ENCODE measurements at places on chromosomes 7 and 10. TPM values are rescaled to one million over a fixed set of nuclear protein-coding genes. Genes with fewer than 3 reads are reported as not detected.

Gene CHAT
- total RNA-seq, result not detected

- no peak for DNase-seq
Measured at GRCh38 chr7:38574086-38574485, 57.1 kb downstream of the AMPH start.

GRCh38 chr7:123715198-123715597, 33.6 kb downstream of the WASL start:
- DNase-seq, result no peak

DNA sequence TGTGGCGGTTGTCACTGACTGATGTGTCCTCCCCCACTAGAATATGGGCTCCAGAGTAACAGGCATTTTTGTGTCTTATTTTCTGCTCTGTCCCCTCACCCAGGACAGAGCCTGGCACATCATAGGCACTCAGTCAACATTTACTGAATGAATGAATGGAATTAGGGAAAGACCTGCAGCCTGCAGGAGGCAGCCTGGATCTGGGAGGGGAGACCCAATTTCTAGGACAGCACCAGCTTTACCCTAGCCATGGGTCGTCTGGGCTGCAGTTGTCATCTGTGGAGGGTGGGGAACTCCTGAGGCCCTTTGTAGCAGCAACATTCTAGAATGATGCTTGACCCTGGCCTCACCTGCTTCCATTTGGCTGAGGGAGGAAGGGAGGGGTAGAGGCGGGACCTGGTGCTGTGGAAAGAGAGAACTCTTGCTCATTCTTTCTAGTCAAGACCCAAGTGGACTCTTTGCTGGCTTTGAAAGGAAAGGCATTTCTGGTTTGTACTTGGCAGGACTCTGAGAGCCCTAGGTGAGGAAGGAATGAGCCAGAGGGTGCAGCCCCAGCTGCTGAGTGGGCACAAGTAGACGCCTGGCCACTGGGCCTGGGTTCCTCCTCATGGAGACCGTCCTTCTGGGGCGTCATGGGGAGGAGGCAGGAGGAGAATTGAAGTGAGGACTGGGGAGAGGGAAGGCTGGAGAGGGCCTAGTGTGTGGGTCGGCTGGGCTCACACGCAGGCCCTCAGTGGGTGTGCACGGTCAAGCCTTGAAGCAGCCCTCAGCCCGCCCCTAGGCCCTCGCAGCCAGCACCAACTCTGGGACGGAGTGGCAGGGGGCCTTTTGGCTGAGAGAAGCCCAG, 8.9 kb downstream of the FGF8 start:
- no peak for DNase-seq

GRCh38 chr7:105097619-105098018, 83.6 kb downstream of the KMT2E start:
- no peak for DNase-seq

Gene TMEM236
- total RNA-seq, result 0.99 TPM

DNA sequence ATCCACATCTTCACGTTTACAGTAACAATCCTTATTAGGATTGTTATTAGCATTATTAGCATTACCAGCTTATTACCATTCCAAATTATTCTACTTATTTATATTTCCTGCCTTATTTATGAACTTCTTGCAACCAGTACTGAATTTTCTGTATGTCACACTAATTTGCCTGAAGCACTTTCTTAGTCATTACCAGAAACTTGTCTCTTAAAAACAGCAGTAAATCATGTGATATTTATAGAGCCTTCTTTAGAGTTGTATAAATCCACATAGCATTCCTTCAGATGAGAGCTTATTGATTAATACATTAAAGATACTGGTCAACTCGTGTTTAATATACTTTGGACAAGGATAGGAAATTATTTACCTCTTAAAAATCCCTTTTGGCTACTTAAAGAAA, 618.6 kb downstream of the SUGCT start:
- no peak for DNase-seq

DNA sequence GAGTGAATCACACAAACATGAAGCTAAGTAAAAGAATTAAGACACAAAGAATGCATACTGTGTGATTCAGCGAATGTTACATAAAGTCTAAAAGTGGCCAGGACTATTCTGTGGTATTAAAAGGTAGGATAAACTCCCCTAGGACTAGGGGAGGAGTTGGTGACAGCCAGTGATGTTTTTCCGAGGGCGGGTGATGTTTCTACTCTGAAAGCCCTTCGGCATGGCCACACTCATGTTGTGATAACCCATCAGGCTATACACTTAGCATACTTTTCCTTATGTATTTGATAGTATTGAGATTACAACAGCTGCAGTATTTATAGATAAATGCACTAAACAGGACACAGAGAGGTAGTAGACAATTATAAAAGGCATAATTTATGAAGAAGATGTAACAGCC, 15.8 kb upstream of the CYP2E1 start:
- no peak for DNase-seq

Gene SFTPA1
- total RNA-seq, result 3.3 TPM

Gene HOXA1
- 0.17 TPM for total RNA-seq

GRCh38 chr10:113947184-113948041, 93.0 kb downstream of the NHLRC2 start:
- DNase-seq, result no peak

DNA sequence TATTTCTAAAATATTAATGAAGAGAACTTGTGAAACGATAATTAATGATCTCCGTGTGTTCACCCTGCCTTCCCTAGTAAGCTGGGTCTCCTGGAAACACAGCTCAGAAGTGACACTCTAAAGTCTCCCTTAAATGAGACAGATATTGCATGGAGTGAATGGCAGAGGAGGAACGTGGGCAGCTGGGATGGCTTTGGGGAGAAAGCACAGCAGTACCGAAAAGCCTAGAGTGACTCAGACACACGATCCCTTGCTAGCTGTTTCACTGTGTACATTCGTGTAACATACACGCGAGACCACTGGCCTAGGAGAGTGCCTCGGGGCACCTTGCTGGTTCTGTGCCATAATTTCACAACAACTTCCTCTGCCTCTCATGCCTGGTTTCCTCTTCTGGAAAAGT, 199.9 kb upstream of the TCERG1L start:
- DNase-seq, result peak; percentile 62

DNA sequence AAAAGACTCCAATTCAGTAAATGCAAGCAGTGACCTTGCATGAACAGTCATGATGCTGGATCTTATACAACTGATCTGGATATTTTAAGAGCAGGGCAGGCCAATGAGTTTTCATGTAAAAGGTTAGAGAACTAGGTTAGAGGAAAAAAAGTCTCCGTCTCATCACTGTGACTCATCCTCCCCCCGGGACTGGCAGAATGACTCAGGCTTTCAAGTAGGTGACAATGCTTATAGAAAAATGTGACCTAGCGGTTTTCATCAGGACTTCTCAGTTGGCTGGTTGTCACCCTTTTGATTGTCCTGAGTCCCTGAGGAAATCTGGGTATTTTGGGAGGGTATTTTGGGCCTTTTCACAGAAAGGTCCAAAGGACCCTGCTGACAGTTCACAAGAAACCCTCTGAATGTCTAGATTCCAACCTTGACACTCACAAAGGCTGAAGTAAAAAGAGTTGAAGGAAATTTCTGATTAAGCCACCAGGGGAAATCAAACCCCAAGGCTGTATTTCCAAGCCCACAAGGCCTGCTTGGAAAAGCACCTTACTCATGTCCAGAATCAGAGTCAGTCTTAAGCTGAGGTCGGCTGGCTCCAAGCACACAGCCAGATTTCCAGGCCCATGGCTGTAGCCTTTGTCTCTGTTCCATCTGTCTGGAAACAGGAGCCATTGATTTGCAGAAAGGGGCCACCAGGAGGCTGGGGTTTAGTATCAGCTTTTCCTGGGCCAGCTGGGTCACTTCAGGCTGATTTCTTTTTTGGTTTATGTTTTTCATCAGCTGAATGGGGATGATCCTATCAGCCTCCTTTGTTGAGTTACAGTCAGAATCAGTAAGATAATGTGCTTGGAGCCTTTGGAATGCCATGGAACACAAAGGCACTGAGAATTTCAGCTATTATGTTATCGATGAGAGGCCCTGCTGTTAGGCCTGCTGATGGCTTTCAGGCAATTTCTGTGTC, 226.4 kb upstream of the HABP2 start:
- no peak for DNase-seq

GRCh38 chr7:28643188-28643569, 230.9 kb downstream of the CREB5 start:
- no peak for DNase-seq

Gene RNF32
- total RNA-seq, result 0.83 TPM

- DNase-seq, result no peak
Measured at GRCh38 chr7:44533301-44534055, 7.7 kb downstream of the NPC1L1 start.

Gene PTPRN2
- total RNA-seq, result 2.1 TPM

GRCh38 chr10:93267521-93267920, 193.8 kb downstream of the CYP26A1 start:
- DNase-seq, result no peak

GRCh38 chr10:75344170-75344569, 57.4 kb downstream of the ZNF503 start:
- peak; percentile 34 for DNase-seq

- DNase-seq, result no peak
Measured at GRCh38 chr7:69808391-69808790, 210.1 kb downstream of the AUTS2 start.
